ENCODE measurements at places on chromosomes 13 and 19. TPM values are rescaled to one million over a fixed set of nuclear protein-coding genes. Genes with fewer than 3 reads are reported as not detected.

The MYADM gene
- total RNA-seq = 31.1 TPM

The PSG1 gene
- 11.2 TPM for total RNA-seq

The ZNF709 gene
- total RNA-seq = 1.9 TPM

The GFY gene
- not detected for total RNA-seq

The MAP2K7 gene
- total RNA-seq = 12.2 TPM

The NLRP9 gene
- total RNA-seq = not detected

The ERICH6B gene
- total RNA-seq = not detected

The ZNF69 gene
- 12.1 TPM for total RNA-seq

The ELOF1 gene
- total RNA-seq = 31.1 TPM

The GSX1 gene
- not detected for total RNA-seq

The HSH2D gene
- total RNA-seq = not detected

The VSTM2B gene
- total RNA-seq = not detected

The CEACAM19 gene
- 2.6 TPM for total RNA-seq

The SGCG gene
- total RNA-seq = not detected

The WIZ gene
- total RNA-seq = 7.4 TPM
